Stimulated activated CD8-positive, alpha-beta memory T cell treated with anti-CD3 and anti-CD28 coated beads, Interleukin-7, amount 100 ng/mL, for 1 hour (primary cell): ENCODE measurements at places on chromosomes 16 and 17.

- no peak for DNase-seq
Measured at GRCh38 chr16:63617990-63618763, 1503.7 kb downstream of the CDH11 start.

DNA sequence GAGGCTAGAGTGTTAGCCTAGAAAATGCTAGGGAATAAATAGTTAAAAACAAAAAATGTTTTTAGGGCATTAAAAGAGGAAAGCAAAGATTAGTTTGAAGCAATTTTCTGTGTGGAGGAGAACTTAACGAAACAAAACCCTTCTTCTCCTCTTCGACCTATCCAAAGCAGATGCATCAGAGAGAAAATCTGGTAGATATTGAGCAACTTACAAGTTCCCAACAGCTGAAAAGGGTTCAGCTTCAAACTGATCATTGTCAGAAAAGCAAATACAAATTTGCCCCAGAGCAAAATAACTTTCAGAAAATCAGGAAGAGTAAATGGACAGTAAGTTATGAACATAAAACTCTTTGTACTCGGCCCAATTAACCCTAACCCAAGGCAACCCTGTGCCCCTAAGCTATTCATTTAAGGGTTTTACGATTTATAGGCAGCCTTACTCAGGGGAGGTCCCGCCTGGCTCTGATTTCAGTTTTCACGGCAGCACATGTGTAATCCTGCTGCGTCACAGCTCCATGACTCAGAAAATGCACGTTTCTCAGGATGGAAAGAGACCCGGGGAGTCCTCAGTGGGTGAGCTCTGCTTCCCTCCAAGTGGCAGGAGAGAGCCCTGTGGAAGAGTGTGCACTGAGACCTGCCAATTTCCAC lies 405.7 kb upstream of the SALL1 start:
- no peak for DNase-seq

GRCh38 chr16:87556941-87557459 lies 45.3 kb upstream of the JPH3 start:
- no peak for DNase-seq

- DNase-seq: no peak
Measured at GRCh38 chr16:75192606-75193264, 14.2 kb downstream of the CTRB2 start.

GRCh38 chr16:20744922-20745440 lies 3.4 kb upstream of the THUMPD1 start:
- no peak for DNase-seq

GRCh38 chr17:57781386-57782061 lies 36.4 kb upstream of the CCDC182 start:
- DNase-seq: no peak

- DNase-seq: no peak
Measured at GRCh38 chr17:45768000-45768399, 16.1 kb upstream of the CRHR1 start.

- no peak for DNase-seq
Measured at GRCh38 chr17:77489239-77489892, 348.6 kb downstream of the SEC14L1 start.
